ENCODE measurements at places on chromosomes 2 and 18. TPM values are rescaled to one million over a fixed set of nuclear protein-coding genes. Genes with fewer than 3 reads are reported as not detected.

- DNase-seq, result no peak
Measured at GRCh38 chr2:49812730-49813129, 658.4 kb upstream of the FSHR start.

GRCh38 chr18:48922801-48923730 is 27.7 kb downstream of the SMAD7 start:
- no peak for DNase-seq

DNA sequence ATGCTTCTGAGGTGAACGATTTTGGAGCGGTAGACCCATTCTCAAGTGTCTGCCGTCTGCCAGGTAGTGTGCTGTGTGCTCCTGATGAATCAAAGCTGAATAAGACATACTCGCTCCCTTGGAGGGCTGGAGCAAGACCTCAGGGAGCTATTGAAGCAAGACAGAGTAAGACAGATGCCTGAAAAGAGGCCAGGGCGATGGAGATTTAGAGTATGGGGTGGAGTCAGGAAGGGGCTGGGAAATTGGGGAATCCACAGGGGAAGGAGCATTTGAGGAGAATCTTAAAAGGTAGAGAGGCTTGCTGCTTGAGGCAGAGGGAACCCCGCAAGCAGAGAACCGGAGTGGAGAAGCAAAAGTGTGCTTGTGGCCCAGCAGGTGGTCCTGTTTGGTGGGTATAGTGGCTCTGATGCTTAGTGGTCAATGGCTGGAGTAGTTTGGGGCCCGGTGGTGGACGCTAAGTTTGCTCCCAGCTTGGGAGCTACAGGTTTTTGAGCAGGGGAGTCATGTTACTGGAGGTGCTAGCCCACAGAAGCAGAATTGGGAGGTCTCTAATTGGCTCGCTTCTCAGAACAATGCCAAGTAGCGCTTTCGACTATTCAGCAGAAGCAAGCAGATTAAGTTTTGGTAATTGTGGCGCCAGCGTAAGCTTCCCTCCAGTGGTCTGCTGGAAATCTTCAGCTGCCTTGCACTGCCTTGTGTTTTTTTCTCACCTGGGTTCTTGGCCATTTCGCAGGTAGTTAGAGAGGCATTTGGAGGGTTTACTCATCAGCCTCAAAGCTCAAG is 2.0 kb downstream of the CNNM4 start:
- no peak for DNase-seq

GRCh38 chr2:146123714-146124113 is 1603.8 kb upstream of the ZEB2 start:
- no peak for DNase-seq

- DNase-seq, result no peak
Measured at GRCh38 chr18:2169656-2170055, 401.6 kb downstream of the METTL4 start.

- no peak for DNase-seq
Measured at GRCh38 chr2:10897956-10898355, 13.8 kb upstream of the KCNF1 start.

GRCh38 chr2:134098321-134098720 is 155.6 kb upstream of the MGAT5 start:
- no peak for DNase-seq

DNA sequence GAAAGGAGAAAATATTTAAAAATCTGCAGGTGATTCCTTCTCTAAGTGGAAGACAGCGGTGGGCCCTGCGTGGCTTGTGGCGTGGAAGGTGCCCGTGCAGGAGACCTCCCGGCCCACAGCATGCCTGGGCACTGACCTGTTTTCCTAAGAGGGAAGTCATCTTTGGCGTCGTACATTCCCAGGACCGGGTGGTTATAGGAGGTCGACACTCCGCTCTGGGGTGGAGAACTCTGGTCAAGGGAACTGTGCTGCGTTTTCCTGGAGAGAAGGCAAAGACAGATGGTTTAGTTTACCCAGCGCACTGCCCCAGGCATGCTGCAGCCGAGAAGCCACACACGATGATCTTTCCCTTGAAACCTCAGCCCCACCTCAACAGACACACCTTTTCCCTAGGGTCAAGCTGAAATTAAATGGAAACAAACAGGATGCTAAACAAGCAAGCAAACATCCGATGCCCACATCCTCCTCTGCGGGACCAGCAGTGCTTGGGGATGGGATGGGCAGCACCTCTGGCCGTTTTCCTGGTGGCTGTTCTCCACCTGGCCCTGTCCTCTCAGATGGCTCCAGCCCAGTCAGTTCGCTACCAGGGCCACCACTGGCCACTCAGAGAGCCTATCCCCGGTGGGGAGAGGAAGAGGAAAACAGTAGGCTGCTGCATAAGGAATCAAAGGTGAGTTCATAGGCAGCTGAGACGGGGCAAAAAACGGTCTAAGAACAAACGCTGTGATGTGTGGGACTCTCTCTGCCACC is 244.1 kb downstream of the HDAC4 start:
- DNase-seq, result no peak

Gene RGPD3
- total RNA-seq, result not detected

Gene IGFBP5
- 1,145 TPM for total RNA-seq

Gene UPP2
- total RNA-seq, result not detected

Gene GPAT2
- not detected for total RNA-seq

Data from osteocyte (in vitro differentiated cells).